ENCODE measurements at places on chromosomes 5 and 9.

DNA sequence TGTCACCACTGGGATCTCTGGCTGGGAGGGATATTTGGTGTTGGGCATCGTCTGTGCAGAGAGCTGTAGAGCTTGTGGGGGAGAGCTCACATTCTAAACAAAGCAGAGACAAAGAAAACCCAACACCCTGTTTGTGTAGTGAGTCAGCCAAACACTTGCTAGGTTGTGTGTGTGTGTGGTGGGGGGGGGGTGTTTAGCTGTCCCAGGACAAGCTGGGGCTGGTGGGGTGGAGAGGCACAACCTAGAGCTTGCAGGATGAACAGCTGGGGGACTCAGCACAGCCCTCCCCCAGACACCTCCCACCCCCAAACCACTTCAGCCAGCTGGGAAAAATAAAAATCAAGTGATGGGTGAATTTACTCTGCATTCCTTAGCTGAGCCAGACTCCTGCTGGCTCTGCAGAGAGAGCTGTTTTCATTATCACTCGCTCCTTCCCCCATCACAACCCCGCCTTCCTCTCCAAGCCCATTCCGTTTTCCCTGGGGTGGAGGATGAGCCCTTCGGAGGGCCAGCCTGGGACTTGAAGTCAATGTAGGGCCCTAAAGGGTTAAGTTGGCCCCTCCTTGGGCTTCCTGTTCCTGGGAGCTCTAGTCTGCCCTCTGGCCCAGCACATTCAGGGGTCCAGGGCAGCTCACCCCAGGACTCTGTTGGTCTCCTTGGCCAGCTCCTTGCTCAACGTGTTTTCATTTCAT is 2.6 kb downstream of the OLFML2A start:
- no peak for DNase-seq

GRCh38 chr5:111704452-111705085 is 52.4 kb downstream of the NREP start:
- no peak for DNase-seq

GRCh38 chr9:99445920-99446319 is 223.8 kb downstream of the SEC61B start:
- DNase-seq: no peak

DNA sequence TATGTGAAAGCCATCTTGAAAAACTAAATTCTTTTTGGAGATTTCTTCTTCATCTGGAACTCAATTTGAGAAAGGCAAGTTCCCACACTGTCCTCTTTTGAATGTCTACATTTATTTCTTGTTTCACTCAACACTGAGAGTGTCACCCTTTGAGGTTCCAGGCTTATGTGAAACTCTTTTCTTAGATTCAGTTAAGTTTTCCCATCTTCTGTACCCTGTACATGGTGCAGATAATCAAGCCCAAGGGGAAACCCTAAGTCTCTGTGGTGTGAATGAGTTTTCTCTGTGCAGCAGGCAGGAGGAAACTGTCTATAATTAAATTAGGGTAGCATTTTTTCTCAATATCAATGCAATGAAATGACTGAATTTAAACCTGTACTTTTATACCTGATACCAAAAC is 72.3 kb upstream of the PRLR start:
- DNase-seq: no peak

DNA sequence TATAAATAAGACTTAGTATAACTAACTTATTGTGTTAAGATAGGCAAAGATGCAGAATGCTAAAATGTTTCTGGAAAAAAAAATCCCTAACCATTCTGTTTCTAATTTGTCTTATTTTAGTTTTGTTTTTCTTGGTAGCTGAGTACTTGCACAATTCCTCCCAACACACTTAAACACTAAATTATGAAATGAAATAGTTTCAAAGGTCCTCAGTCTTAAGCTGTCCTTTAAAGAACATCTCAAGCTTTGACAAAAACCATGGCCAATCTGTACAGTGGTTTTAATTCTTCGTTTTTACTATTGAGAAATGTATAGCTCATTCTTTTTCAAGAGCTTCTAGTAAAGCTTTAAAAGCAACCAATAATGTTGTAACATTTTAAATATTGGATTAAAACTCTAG is 171.5 kb downstream of the EDIL3 start:
- no peak for DNase-seq

- no peak for DNase-seq
Observed at GRCh38 chr5:3024976-3025375, 273.5 kb upstream of the IRX2 start.

- DNase-seq: no peak
Observed at GRCh38 chr5:147479949-147480348, 29.9 kb downstream of the DPYSL3 start.

DNA sequence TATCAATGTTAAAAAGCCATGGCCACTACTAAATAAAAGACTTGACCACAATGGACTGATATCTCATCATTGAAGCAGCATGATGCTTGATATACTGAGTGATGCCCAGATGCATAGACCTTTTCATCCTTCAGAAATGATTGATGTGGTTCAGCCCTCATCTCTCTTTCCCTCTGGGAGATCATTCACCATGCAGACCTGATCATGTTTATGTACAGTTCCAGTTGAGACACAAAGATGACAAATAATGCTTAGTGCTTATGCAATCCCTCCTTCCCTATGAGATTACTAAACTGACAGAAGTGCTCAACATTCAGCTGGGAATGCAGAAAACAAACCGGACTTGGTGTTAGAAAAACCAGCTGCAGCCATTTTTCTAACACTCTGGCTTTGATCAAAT is 91.9 kb upstream of the TLR4 start:
- DNase-seq: no peak
